ENCODE measurements at places on chromosomes 7 and 10. TPM values are rescaled to one million over a fixed set of nuclear protein-coding genes. Genes with fewer than 3 reads are reported as not detected.

The DPP6 gene
- 6.9 TPM for polyA plus RNA-seq

The C7orf25 gene
- 2.4 TPM for polyA plus RNA-seq

The OPN1SW gene
- not detected for polyA plus RNA-seq

The PTPN12 gene
- polyA plus RNA-seq = 19.2 TPM

The SPDYE1 gene
- polyA plus RNA-seq = not detected

The SAMD9 gene
- 2.2 TPM for polyA plus RNA-seq

The CALD1 gene
- polyA plus RNA-seq = 72.7 TPM

The DNAJC12 gene
- polyA plus RNA-seq = 33.9 TPM

The SCRN1 gene
- polyA plus RNA-seq = 22.2 TPM

The FAM221A gene
- polyA plus RNA-seq = 8.7 TPM

DNA sequence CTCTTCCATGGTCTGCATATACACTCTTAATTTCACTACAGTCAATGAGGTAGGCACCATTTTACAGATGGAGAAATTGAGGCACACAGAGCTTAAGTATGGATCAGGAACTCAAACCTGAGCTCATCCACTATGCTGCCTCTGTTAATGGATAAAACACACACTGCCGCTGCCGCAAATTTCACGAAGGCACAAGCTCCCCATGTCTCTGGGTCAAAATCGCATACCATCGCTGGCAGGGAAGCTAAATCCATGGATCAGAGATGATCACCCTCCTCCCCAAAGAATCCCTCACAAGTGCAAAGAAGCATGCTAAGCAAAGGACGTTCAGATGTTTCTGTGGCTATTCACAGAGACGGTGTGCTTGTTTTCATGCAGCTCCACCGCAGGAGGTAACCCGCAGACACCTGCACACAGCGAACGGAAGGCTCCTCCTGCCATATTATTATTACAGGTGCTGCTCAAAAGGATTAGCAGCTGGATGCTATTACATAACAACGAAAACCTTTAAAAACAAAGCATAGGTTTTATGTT is 109.3 kb downstream of the UBE2H start:
- no peak for DNase-seq

DNA sequence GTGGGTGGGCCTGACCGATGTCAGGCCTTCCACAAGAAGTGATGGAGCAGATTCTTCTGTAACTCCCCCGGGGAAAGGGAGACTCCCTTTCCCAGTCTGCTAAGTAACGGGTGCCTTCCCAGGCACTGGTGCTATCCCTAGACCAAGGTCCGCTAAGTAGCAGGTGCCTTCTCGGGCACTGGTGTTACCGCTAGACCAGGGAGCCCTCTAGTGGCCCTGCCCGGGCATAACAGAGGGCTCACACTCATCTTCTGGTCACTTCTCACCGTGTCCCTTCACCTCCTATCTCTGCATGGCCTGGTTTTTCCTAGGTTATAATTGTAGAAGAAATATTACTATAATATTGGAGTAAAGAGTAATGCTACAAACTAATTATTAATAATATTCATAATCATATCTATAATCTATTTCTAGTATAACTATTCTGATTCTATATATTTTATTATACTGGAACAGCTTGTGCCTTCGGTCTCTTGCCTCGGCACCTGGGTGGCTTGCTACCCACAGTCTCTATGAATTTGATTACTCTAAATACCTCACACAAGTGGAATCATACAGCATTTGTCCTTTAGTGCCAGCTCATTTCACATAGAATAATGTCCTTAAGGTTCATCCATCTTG is 1378.7 kb downstream of the XPNPEP1 start:
- DNase-seq = peak; percentile 75

- no peak for DNase-seq
Observed at GRCh38 chr10:111439034-111439842, 362.4 kb downstream of the ADRA2A start.

GRCh38 chr10:42551582-42552187 is 86.7 kb downstream of the ZNF33B start:
- no peak for DNase-seq

- DNase-seq = no peak
Observed at GRCh38 chr7:131182446-131183058, 145.1 kb upstream of the MKLN1 start.

GRCh38 chr7:131327049-131327625 is 539 bp upstream of the MKLN1 start:
- no peak for DNase-seq

DNA sequence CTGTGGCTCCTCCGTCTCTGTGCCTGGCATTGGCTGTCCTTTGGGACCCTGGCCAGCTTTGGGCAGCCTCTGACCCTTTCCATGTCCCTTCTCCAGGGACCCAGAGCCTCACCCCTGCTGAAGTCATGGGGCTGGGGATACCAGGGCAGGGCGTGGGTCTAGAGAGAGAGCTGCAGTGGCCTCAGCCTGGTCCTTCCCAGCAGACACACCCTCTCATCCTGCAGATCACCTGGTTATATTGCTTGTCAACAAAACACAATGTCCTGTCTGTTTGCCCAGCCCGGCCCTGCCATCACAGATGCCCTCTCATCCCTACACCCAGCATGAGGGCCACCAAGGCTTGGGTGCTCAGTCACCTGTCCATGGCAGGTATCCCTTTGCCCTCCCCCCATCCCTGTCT is 1.8 kb downstream of the MUC17 start:
- DNase-seq = no peak

DNA sequence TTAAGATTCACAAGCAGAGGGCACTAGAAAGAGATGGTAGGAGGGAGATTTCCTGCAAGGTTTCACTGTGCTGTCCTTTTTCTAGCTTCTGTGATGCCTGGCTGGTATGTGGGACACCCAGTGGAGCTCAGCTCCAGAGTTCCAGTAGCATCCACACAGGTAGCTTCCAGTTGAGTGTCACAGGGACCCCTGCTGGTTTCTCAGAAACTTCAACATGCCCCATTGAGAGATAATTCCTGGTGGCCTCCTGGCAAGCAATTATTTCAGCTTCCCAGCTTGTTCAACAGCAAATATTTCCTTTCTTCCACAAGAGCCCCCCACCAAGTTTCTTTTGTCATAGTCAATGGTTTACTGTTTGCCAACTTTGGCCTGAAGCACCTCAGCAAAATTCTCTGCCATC is 858.7 kb downstream of the REEP3 start:
- no peak for DNase-seq

DNA sequence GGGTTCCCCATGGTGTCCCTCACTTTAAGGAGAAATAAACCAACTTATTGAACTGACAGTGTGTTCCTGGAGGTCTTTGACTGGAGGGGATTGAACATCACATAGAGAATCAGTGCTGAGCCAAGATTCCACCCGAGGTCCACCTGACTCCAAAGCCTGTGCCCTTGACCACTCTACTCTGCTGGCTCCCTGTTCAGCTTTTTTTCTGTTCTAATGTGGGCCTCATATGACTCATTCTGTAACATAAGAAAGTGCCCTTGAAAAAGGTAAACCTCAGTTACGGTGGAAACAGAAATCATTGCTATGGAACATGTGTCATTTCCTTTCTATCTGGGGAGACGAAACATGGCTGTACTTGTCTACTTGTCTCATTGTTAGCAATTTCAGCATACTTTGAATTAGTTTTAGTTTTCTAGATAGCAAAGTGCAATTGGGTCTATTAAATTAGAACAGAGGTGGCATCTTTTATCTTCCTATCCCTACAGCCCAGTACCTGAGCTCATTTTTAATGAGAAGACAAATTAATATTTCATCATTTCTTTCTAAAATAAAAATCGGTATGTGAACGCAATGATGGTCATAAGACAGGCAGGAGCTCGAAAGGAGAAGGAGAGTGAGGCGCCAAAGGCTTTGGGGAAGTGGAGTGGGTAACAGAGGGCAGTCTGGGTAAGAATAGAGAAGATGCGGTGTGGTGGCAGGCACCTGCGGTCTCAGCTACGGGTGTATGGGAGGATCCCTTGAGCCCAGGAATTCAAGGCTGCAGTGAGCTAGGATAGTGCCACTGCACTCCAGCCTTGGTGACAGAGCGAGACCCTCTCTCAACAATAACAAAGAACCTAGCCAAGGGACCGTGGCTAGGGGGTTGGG is 1.5 kb downstream of the GSDME start:
- DNase-seq = no peak

GRCh38 chr7:15085366-15085765 is 182.8 kb upstream of the DGKB start:
- no peak for DNase-seq

DNA sequence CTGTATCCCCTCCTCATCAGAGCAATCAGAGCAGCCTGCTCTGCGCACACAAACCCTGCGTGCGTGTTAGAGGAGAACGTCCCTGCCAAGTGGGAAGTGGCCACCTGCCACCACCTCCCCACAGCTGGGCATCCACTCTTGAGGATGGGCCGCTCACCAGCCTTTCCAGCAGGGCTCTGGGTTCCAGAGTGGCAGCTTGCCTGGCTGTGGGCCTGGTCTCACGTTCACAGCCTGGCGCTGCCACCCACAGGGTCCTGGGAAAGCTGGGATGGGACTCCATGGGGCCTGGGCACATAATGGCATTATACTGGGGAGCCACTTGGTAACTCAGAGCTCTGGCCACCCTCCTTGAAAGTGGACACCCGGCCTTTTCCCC is 151.1 kb upstream of the PPP2R2D start:
- no peak for DNase-seq

DNA sequence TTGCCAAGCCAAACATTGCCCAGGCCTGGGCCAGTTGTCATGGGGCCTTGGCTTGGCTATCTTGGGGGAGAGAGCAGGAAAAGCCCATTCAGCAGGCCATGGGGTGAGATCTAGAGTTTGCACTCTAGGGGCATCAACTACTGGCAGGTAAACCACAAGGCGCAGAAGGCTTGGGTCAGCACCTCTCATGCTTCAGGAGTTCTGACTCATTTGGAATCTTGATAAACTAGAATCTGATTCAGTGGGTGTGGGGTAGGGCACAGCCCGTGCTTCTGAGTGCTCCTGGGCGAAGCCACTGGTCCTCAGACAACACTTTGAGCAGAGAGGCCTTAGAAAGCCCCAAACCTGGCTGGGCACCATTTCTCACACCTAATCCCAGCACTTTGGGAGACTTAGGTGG is 81.1 kb downstream of the RGS10 start:
- no peak for DNase-seq

- DNase-seq = no peak
Observed at GRCh38 chr10:133351408-133352318, 4.5 kb downstream of the PRAP1 start.

- DNase-seq = peak; percentile 38
Observed at GRCh38 chr10:110724937-110725336, 80.8 kb downstream of the RBM20 start.

DNA sequence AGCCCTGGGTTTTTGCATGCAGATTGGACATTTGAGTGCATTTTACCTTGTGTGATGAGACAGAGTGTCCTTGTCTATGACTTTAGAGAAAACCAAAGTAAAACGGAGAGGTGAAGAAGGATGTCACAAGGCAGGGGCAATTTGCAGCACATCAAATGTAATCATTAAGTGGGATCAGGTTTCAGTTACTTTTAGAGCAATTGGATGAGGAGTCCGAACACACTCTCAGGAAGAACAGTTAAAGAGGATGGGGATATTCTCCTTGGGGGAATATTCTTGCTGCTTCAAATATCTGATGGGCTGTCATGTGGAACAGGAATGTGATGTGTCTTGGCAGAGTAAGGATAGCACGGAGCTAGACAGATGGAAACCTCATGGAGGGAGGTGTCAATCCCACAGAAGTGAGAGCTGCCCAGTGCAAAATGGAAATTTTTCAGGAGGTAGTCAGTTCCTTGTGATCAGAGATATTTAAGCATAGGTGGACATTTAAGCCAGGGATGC is 757 bp downstream of the RAB19 start:
- no peak for DNase-seq

GRCh38 chr7:127912901-127913300 is 118.3 kb downstream of the LRRC4 start:
- no peak for DNase-seq

DNA sequence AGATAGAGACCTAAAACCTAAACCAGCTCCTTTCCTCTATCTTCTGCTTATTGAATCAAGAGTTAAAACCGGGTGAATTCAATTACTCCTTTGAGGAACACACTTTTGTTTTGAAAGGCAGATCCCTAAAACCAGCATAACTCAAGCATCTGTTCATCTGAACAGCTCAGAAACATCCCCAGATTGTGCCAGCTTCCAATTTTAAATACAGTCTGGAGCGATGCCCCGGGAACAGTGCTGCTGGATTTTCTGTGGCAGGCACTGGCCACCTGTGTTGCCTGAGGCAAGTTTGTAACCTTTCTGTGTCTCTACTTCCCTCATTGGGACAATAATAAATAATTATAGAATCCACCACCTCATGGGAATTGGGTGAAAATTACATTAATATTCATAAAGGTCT is 281.4 kb upstream of the NFE2L3 start:
- DNase-seq = no peak

DNA sequence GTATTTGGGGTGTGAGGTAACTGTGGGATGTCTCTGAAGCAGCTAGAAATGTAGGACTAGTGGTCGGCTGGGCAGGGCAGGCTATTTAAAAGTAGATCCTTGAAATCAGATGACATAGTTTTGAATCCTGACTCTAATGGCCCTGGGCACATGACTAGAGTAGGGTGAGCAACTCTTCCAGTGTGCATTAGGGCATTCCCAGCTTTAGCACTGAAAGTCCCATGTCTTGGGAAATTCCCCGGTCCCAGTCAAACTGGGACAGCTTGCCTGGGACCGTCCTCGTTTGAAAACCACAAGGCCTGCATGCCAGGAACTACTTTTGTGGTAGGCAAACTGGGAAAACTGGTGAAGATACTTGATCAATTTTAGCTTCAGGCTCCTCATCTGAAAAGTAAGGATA is 255.3 kb downstream of the PTEN start:
- no peak for DNase-seq

- no peak for DNase-seq
Observed at GRCh38 chr7:41826641-41827040, 123.8 kb upstream of the INHBA start.

- DNase-seq = no peak
Observed at GRCh38 chr10:114173603-114173920, 441 bp downstream of the CCDC186 start.

GRCh38 chr7:67343572-67343971 is 346.9 kb downstream of the TYW1 start:
- DNase-seq = no peak

DNA sequence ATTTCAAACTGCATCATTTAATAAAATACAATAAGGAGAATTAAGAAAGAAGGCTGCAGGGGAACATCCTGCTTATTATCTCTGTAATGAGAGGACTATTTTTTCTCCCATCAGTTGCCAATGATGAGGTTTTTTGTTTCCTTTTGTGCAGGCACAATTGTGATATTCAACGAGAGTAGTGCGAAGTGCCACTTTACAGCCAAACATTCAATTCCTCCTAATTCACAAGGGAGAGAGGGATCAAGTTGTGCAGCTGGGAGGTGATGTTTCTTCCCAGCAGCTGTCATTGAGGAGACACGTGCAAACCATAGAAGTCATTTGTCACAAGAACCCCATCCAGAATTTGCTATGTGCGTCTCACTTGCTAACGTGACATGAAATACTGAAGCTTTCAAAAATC is 81.6 kb upstream of the ICA1 start:
- no peak for DNase-seq

- DNase-seq = no peak
Observed at GRCh38 chr10:89888321-89889070, 187.1 kb downstream of the KIF20B start.

GRCh38 chr10:79608505-79609375 is 2.0 kb upstream of the SFTPA1 start:
- DNase-seq = peak; percentile 2

GRCh38 chr7:117616694-117617093 is 136.9 kb downstream of the CFTR start:
- no peak for DNase-seq

Measured in kidney (tissue), 22 donors.